WTC11 (cell line): ENCODE measurements at places on chromosomes 4 and X. TPM values are rescaled to one million over a fixed set of nuclear protein-coding genes. Genes with fewer than 3 reads are reported as not detected.
A peak's percentile ranks its signal among the peaks of the same experiment; 100 is the strongest.

DNA sequence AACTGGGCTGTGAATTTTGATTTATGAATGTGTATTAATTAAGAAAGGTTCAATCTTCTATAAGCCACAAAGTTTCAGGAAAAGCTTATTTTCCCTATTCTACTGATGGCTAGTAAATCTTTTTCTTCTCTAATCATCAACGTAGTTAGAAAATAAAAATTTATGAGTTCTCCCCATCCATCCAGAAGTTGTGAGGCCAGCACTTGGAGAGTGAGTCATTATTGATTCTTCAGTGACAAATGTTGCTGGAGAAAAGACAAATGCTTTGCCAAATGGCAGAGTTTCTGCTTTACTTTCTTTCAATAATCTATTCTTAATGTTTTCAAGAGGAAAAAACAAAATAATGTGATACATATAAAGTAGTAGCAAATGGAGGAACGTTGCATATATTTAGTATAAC is 11.3 kb upstream of the GRXCR1 start:
- H3K4me1 ChIP-seq: no peaks in the 10 kb centered on the region
- H3K36me3 ChIP-seq: no peaks in the 10 kb centered on the region
- no peak for DNase-seq
- no peak overlapping the region for H3K27ac ChIP-seq
- H3K27me3 ChIP-seq: no peaks in the 10 kb centered on the region

FSTL5 gene
- total RNA-seq: 0.44 to 0.55 TPM (median 0.53 TPM) in 3 replicates

GRCh38 chrX:121853762-121854613 is 806.6 kb downstream of the GLUD2 start:
- H3K27me3 ChIP-seq: no peaks in the 10 kb centered on the region
- H3K4me3 ChIP-seq: no peak overlapping the region
- no peak for DNase-seq
- H3K36me3 ChIP-seq: no peaks in the 10 kb centered on the region

APELA gene
- total RNA-seq: 25.1 to 28.8 TPM (median 25.7 TPM) in 3 replicates

GRCh38 chr4:124318292-124318691 is 394.2 kb downstream of the ANKRD50 start:
- H3K27me3 ChIP-seq: peaks cover 4% of the 10 kb centered on the region; the same call in 1 of the 2 replicates
- no peaks in the 10 kb centered on the region for H3K36me3 ChIP-seq
- H3K4me3 ChIP-seq: no peak overlapping the region
- no peak for DNase-seq

DNA sequence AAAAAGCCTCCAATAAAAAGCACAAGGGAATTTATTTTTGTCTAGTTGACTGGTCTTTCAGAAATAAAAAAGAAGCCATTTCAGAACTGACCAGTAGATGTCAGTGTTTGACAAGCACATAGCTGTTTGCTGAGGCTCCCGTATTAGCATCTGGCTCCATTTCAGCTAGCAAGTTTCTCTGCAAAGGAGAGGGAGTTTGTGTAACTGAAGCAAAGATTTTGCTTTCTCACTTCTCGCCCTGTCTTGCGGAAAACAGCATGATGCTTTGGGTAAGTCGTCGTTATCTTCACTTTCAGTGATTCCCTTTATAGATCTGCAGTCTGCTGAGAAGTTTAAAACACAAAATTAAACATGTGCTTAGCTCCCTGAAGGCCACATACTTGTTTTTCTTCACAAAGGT is 85.5 kb downstream of the CT47B1 start:
- peaks cover 4% of the 10 kb centered on the region; the same call in 1 of the 2 replicates for H3K4me1 ChIP-seq
- no peak overlapping the region for H3K4me3 ChIP-seq
- no peaks in the 10 kb centered on the region for H3K36me3 ChIP-seq
- H3K27ac ChIP-seq: no peak overlapping the region

DNA sequence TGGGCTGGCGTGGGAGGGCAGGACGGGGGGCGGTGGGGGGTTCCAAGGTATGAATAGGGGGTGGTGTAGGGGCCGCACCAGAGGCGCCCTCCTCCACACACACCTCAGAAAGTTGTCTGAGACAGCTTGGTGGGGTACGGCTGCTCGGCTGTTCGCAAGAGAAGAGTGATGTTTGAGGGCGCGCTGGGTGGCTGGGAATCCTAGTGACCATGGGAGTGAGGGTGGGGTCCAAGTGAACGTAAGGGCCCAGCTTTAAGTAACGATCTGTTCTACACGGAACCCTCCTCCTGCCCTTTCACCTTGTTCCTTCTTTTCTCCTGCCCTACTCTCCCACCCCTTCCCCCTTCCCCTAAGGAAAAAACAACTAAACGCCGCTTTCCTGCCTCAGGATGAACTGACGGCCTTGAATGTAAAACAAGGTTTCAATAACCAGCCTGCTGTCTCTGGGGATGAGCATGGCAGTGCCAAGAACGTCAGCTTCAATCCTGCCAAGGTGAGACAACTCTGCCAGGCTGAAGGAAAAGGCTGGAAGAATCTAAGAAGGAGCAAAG is 664 bp downstream of the MED12 start:
- peaks cover 28% of the 10 kb centered on the region for H3K27me3 ChIP-seq
- H3K27ac ChIP-seq: no peak overlapping the region
- no peak for DNase-seq
- H3K4me1 ChIP-seq: 0 out of 2 replicates have a peak, but pooled peaks cover 2% of the 10 kb centered on the region
- peaks cover 27% of the 10 kb centered on the region for H3K36me3 ChIP-seq

DNA sequence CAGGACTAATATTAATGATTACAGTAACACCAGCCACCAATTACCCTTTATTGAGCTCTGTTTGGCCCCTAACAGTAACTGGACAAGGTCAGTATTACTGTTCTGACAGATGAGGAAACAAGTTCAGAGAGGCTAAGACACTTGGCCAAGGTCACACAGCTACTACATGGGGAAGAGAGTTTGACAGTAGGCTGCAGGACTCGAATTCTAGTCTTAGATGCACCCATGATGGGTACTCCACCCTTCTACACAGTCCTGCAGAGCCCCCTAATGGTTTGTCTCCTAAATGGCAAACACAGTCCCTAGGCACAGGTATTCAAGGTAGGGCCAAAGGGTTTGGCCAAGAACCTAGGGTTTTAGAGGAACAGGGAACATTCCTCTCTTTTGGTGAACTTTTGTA is 93.9 kb downstream of the NSUN7 start:
- H3K27me3 ChIP-seq: no peaks in the 10 kb centered on the region
- H3K4me3 ChIP-seq: no peak overlapping the region
- H3K36me3 ChIP-seq: no peaks in the 10 kb centered on the region; the same call in 1 of the 2 replicates
- peak; percentile 25 for DNase-seq

DNA sequence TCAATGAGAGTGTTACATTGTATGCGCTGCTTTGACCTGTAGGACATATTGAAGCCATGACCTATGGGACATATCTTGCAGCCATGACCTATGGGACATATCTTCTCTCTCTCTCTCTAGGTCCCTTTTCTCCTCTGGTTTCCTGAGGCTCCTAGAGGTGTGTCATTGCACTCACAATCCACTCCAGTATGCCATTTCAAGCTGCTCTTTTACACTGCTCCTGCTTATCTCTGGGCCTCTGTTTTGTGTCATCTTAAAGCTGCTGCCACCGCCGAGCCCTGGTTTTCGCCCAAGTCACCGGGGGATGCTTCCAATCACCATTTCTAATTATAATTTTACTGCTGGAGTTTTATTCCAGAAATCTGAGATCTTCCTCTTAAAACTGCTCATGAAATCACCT is 336.1 kb downstream of the GALNTL6 start:
- H3K4me1 ChIP-seq: peaks cover 8% of the 10 kb centered on the region
- no peaks in the 10 kb centered on the region for H3K27me3 ChIP-seq
- H3K4me3 ChIP-seq: no peak overlapping the region

GRCh38 chr4:54165438-54165837 is 63.7 kb upstream of the PDGFRA start:
- H3K4me3 ChIP-seq: no peak overlapping the region
- no peaks in the 10 kb centered on the region for H3K36me3 ChIP-seq
- H3K4me1 ChIP-seq: no peaks in the 10 kb centered on the region
- H3K27ac ChIP-seq: no peak overlapping the region
- no peak for DNase-seq
- H3K27me3 ChIP-seq: no peaks in the 10 kb centered on the region

MAGEA11 gene
- total RNA-seq: not detected in 3 replicates

MND1 gene
- 35.9 to 36.7 TPM (median 36.0 TPM) in 3 replicates for total RNA-seq

GRCh38 chrX:108299101-108299591 is 139.1 kb downstream of the COL4A6 start:
- no peak for DNase-seq
- H3K36me3 ChIP-seq: no peaks in the 10 kb centered on the region
- H3K4me1 ChIP-seq: peaks cover 19% of the 10 kb centered on the region
- no peak overlapping the region for H3K4me3 ChIP-seq
- H3K27me3 ChIP-seq: no peaks in the 10 kb centered on the region

DNA sequence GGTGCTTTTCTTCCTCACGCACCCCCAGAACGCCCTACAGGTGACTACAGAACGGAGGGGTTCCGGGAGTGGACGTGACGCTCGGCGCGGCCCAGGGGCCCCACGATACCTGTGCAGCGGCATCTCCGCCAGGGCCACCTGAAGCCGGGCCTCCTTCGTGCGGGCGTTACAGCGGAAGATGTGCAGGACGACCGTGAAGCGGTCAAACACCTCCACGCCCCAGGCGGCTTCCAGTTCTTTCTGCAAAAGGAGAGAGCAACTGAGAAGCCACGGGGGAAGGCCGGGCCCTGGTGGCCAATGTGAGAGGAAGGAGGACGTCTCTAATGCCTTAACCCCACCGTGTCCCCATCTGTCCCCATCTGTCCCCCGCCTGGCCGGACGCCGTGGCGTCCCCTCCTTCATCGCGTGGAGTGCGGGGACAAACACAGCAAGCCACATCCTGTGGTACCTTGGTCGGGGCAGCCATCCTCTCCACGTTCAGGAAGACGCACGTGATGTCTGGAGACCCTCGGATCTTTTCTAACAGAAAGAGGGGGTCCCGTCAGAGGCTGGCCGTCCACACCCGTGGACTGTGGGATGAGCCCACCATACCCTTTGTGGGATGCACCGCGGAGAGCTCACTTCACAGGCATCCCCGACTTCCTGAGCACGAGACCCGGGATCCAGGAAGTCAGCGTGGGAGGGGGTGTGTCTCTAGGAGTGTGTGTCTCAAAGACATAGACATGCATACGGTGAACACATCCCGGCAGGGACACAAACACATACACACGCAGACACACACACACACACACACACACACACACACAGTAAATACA is 3.6 kb downstream of the GTPBP6 start:
- no peak overlapping the region for H3K4me3 ChIP-seq
- no peak for DNase-seq
- no peak overlapping the region for H3K27ac ChIP-seq
- H3K27me3 ChIP-seq: peaks cover 3% of the 10 kb centered on the region; the same call in 1 of the 2 replicates

DNA sequence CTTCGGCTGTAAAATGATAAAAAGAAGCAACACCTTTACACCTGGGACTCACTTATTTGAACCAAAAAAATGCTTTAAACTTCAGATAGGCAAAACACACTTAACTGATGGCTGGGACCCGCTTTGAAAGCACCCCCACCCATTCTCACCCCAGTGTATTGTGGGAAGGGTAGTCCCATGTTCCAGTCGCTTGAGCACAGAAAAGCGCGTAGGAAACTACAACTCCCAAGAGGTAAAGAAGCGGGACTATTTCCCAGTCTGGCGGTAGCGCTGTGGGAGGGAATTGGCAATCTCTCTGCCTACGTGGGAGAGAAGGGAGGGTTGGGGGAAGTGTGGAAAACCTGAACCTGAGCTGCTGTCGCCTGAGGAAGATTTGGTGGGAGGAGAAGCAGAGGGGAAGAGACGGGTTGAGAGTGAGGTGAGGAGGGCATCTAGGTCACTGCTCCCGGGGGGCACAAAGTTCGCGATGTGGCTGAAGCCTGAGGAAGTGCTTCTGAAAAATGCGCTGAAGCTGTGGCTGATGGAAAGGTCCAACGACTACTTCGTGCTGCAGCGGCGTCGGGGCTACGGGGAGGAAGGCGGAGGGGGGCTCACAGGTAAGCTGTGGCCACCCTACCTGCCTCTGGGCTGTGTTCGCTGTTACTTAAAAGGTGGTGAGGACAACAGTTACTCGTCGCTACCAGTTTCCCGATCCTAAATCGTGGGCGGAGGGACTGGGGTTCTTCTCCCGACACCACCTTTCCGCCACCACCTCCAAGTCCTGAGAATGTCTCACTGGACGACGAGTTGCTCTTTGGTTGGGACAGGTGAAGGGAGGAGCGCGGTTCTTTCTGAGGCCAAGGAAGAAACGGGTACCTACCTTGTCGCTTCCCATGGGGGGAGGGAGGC is at the start of gene TBC1D8B:
TSS of gene TBC1D8B (plus strand) at position 286 of the 888 bp plus-strand sequence. CDS start at position 467, 181 bp downstream.
- peak within 1 kb of the TSS; percentile 83 for H3K27ac ChIP-seq
- peak within 1 kb of the TSS; percentile 88 for H3K4me3 ChIP-seq
- peak; percentile 70 for DNase-seq
- H3K4me1 ChIP-seq: peaks cover 15% of the 10 kb centered on the region
- H3K36me3 ChIP-seq: no peaks in the 10 kb centered on the region

DNA sequence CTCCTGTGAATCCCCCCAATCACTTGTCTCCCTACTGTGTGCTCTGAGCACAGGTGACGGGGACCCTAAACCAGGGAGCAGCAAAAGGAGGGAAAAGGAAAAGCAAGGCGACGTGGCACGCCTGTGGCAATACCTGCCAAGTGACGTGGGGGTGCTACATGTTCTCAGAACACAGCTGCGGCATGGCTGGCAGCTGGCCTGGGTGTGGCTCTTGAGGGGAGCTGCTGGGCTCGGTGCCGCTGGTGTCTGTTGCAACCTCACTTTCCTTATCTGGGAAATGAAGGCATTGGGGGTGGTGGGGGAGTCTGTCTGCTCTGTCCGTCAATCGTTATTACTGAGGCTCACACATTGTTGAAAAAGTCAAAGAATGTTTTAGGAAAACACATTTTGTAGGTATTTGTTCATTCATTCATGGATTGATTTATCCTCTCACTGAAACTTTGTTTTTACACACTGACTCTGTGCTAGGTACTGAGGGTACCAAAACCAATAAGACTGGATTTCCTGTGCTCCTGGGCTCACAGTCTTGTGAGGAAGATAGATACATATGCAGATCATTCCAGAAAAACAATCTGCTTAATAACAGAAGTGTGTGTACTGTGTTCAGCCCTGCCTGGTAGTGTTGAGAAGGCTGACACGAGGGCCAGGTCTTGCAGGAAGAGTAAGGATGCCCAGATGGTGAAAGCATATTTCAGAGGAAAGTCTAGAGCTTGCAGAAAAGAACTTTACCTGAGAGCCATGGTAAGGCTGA is 217.6 kb downstream of the PTTG2 start:
- DNase-seq: no peak
- H3K36me3 ChIP-seq: peaks cover 30% of the 10 kb centered on the region
- H3K27ac ChIP-seq: no peak overlapping the region
- H3K27me3 ChIP-seq: peaks cover 1% of the 10 kb centered on the region
- H3K4me3 ChIP-seq: no peak overlapping the region

- no peak overlapping the region for H3K27ac ChIP-seq
- peaks cover 20% of the 10 kb centered on the region for H3K36me3 ChIP-seq
- H3K27me3 ChIP-seq: no peaks in the 10 kb centered on the region
- no peak overlapping the region for H3K4me3 ChIP-seq
- H3K4me1 ChIP-seq: peaks cover 15% of the 10 kb centered on the region
- no peak for DNase-seq
These were observed 114.4 kb downstream of the WDFY3 start for GRCh38 chr4:84852081-84852480.

RPA4 gene
- 0.17 to 0.23 TPM in 2 of 3 replicates, not detected in the other for total RNA-seq

GRCh38 chr4:71553605-71554004 is 214.8 kb downstream of the SLC4A4 start:
- no peaks in the 10 kb centered on the region for H3K36me3 ChIP-seq
- DNase-seq: no peak
- H3K27me3 ChIP-seq: no peaks in the 10 kb centered on the region

- no peaks in the 10 kb centered on the region for H3K36me3 ChIP-seq
- no peak overlapping the region for H3K4me3 ChIP-seq
- H3K27me3 ChIP-seq: no peaks in the 10 kb centered on the region
- peaks cover 3% of the 10 kb centered on the region for H3K4me1 ChIP-seq
- H3K27ac ChIP-seq: no peak overlapping the region
- DNase-seq: no peak
These were observed 521.8 kb upstream of the AGA start for GRCh38 chr4:177964061-177964460.
